Mucosa of descending colon (tissue), 3 donors: ENCODE measurements at places on chromosomes 16 and 17.

DNA sequence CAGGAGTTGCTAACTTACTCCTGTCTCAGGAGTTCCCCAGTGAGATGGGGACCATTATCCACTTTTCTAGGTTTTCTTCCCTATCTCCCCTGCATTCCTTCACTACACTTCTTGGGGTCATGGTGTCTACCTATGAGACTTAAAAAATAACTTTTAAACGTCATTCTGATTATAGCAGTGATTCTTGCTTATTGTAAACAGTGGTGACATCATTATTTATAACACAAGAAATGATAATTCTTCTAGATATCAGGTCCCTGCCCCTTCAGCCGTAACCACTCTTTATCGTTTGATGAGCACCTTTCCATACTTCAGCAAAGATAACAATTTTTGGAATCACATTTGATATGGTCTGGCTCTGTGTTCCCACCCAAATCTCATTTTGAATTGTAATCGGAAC lies 27.2 kb upstream of the IRX3 start:
- no peak for DNase-seq

GRCh38 chr16:2289282-2289681 lies 21.4 kb upstream of the RNPS1 start:
- DNase-seq, result peak; percentile 45

DNA sequence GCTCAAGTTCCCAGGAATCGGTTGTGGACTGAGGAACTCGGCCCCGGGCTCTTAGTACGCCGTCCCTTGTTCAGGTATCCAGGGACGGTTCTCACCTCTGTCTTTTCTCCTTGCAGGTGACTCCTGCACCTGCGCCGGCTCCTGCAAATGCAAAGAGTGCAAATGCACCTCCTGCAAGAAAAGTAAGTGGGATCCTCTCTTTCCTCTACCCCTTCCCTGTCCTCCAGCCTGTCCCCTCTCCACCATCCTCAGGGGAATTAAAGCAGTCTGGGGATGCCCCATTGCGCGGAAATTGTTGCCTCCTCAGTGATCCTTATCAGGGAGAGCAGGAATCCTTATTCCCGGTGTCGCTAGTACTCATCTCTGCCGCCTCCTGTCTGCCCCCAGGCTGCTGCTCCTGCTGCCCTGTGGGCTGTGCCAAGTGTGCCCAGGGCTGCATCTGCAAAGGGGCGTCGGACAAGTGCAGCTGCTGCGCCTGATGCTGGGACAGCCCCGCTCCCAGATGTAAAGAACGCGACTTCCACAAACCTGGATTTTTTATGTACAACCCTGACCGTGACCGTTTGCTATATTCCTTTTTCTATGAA lies 585 bp downstream of the MT2A start:
- no peak for DNase-seq

GRCh38 chr17:77863814-77864161 lies 94.7 kb upstream of the TNRC6C start:
- peak; percentile 77 for DNase-seq

- no peak for DNase-seq
Observed at GRCh38 chr16:54493061-54493460, 206.5 kb upstream of the IRX3 start.

DNA sequence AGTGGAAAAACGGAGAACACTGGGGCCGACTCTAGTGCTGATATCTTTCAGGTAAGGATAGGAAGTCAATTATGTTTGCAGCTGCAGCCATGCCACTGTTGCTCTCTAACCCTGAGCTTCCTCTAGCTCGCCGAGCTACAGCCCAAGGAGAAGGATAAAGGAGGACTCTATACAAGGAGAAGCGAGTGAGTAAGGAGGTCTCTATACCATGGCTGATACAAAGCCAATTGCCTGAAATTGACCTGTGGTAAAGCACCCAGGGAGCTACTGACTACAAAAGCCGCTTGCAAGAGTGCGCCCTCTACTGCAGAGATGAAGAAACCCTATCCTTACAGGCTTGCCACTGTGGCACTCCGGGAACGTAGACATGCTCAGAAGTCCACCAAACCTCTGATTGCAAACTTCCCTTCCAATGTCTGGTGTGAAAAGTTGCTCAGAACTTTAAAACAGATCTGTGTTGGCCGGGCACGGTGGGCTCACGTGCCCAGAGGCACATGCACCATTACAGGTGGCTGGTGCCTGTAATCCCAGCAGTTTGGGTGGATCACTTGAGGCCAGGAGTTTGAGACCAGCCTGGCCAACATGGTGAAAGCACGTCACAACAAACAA lies 10.8 kb upstream of the SLC46A1 start:
- DNase-seq, result no peak

GRCh38 chr16:74474416-74474815 lies 53.1 kb upstream of the CLEC18B start:
- no peak for DNase-seq

DNA sequence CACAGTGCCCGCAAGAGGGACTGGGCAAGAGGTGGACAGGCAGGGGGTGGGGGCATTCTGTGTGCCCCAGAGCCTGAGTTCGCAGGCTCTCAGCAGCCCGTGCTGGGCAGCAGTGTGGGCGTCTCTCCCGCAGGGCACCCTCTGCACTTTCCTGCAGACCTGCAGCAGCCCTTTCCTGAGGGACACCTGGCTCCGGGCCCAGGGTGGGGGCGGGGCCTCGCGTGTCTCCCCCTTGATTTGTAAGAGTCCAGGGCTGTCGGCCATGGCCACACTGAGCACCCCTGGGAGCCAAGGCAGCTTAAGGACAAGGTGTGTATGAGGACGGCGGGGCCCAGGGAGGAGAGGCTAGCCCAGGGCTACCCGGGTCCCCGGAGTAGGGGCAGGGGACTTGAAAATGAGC lies 33.4 kb upstream of the SLC38A10 start:
- no peak for DNase-seq

DNA sequence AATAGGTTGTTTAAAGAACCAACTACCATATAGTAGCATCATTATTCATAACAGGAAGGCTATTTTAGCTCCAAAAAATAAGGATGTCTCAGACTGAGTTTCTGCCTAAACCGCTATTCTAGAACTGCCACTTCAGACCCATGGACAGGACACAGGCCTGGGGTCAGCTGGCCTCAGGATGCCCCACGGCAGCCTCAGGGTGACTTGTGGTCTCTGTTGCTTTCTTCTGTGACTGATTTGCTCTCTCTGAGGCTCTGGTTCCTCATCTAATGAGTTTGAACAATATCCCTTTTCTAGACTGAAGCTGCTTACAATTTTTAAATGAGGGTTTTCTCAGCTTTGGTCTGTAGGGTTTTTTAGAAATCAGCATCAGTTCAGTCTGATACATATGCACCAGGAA lies 31.8 kb upstream of the IRF8 start:
- DNase-seq, result no peak

DNA sequence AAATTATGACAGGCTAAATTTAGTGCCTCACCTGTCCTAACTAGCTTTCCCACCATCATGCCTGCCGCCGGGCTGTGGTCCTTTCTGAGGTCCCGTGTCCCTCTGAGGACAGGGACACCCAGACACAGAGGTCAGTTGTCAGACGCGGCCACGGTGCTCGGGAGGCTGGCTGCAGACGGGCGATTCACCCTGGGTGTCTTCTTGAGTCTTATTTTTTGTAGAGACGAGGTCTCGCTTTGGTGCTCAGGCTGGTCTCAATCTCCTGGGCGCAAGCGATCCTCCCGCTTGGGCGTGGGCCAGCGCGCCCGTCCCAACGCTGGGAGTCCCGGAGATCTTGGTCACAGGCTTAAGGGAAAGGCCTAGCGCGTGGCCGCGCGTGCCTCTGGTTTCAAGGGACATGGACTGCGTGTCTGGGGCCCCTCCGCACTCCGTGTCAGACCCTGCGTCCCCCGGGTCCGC lies 797 bp upstream of the RAB11FIP3 start:
- DNase-seq, result peak; percentile 70

- no peak for DNase-seq
Observed at GRCh38 chr16:83831456-83831987, 23.7 kb downstream of the HSBP1 start.

DNA sequence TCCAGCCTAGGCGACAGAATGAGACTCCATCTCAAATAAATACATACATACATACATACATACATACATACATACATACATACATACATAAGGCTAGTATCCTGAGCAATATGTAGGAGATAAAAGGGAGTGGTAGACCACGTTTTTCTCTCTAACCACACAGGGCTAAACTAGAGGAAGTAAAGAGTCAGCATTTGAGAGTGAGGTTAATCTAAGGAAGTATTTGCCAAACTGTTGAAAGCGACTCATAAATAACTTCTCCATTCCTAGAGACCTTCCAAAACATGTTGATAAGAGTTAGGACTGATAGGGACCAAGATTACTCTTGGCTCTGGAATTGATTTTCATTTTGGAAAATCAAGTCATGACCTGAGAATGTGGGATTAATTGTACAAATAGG lies 68.9 kb downstream of the NEUROD2 start:
- no peak for DNase-seq

DNA sequence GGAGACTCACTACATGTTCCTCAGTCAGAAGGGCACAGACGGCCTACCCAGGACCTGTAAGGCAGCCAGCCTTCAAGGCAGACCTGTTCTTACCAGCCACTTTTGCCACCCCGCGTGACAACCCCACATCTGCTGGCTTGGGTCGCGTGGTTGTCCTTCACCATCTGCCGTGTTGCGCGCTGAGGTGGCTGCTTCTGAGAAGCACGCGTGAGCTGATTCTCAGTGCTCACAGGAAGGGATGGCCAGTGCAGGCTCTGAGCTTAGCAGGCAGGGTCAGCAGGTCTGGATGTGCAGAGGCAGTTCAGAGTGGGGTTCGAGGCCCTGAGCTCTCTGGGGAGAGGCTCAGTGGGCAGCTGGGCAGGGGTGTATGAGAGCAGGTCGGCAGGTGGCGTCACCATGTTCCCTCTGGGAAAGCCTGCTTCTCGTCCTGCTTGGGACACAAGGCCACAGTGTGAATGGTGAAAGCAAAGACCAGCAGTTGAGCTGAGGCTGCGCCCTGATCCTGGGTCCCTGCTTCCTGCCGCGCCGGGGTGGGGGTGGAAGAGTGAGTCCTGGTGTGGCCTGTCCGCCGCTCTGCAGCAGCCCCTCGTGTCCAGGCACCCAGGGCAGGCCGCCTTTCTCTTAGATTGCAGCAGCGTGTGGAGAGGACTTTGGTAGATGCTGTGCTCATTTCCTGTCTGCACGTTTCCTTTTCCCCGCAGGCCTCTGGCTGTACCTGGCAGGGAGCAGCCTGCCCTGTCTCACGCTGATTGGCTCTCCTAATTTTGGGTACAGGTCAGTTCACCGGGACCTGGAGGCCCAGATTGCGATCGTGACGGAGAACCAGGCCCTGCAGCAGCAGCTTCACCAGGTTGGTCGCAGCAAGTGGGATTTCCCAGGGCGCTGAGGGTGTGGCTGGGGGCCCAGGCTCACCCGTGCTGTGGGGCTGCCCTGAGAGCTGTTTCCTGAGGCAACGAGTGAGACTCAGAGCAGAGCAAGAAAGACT lies 36.0 kb downstream of the PGS1 start:
- DNase-seq, result no peak

- no peak for DNase-seq
Observed at GRCh38 chr17:17120294-17120693, 78.0 kb downstream of the MPRIP start.

- no peak for DNase-seq
Observed at GRCh38 chr16:67551972-67552371, 10.4 kb upstream of the CTCF start.

GRCh38 chr17:83185023-83186002 lies 105.9 kb downstream of the METRNL start:
- DNase-seq, result no peak

- DNase-seq, result no peak
Observed at GRCh38 chr16:70588565-70588964, 57.8 kb upstream of the IL34 start.

- no peak for DNase-seq
Observed at GRCh38 chr17:2972749-2973148, 90.7 kb downstream of the OR1D5 start.

GRCh38 chr16:49465661-49466528 lies 92.3 kb downstream of the C16orf78 start:
- DNase-seq, result no peak

DNA sequence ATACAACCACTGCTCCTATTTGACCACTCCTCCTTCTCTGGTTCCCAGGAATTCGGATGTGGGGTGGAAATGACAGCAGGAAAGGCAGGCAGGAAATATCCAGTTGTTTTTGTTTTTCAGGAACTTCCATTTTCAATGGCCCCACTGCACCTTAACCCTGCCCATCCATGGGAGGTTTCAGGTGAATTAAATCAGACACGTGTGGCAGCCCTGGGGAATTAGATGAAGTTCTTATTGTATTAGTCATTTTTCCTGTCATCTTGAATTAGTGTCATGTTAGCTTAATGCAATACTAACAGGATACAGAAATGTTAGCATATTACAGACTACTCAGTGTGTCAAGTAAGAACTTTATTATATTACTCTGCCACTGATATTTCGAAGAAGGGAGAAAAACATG lies 146.4 kb downstream of the CHD9NB start:
- DNase-seq, result no peak

DNA sequence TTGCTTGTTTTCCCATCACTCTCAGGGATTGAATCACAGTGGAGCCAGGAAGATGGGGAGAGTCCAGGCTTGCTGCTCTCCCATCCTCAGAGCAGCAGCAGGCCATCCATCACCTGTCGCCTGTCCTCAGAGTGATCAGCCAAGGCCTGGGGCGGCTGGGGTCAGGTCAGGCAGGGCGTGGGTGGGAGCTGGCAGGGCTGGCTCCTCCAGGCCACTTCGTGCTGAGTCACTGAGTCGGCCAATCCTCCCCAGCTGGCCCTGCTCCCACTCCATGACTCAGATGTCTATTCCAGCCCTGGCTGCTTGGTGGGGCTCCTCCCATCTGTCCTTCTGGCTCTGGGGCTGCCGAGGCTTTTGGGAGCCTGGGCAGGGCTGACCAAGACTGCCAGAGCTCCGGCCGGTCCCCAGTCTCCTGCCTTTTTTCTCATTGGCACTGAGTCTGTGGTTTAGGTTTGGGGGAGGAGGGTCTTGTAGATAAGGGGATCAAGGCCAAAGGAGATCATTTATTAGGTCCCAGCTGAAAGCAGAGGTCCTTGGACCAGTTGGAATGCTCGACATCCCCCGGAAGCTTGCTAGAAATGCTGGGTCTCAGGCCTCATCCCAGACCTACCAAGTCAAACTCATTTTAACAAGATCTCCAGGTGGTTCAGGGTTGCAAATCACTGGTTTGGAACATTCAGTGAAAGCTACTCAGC lies 72.7 kb downstream of the ABCC1 start:
- DNase-seq, result peak; percentile 87

- no peak for DNase-seq
Observed at GRCh38 chr16:79810449-79811189, 210.1 kb upstream of the MAF start.

DNA sequence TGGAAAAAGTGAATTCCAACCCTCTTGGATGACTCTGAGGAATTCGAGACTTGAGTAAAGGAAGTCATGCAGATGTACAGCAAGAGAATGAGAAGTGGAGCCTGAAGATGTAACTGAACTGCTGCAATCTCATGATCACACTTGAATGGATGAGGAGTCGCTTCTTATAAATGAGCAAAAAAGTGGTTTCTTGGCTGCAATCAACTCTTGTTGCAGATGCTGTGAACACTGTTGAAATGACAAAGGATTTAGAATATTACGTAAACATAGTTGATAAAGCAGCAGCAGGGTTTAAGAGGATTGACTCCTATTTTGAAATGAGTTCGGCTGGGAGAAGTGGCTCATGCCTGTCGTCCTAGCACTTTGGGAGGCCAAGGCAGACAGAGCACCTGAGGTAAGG lies 25.5 kb downstream of the ASPA start:
- no peak for DNase-seq

GRCh38 chr17:71203953-71204352 lies 916.9 kb upstream of the SOX9 start:
- DNase-seq, result no peak
